ENCODE measurements at places on chromosomes 3 and 15.

GRCh38 chr15:99371180-99372103 lies 120.2 kb downstream of the LRRC28 start:
- DNase-seq = no peak

- no peak for DNase-seq
Observed at GRCh38 chr15:71627188-71627587, 183.2 kb upstream of the NR2E3 start.

- DNase-seq = no peak
Observed at GRCh38 chr3:166211451-166211850, 374.2 kb upstream of the BCHE start.

DNA sequence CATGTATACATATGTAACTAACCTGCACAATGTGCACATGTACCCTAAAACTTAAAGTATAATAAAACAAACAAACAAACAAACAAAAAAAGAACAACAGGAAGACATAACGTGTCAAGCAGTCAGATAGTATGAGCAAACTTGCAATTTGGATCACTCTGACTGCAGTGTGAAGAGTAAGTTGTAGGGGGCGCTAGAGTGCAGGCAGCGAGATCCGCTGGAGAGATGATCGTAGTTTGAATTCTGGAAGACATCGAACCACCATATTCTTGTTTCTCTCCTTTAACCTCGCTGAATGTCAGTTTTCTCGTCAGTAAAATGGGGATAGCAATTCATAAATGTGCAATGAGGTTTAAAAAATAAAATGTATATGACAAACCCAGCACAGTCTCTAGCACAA lies 165.2 kb upstream of the LMCD1 start:
- no peak for DNase-seq

DNA sequence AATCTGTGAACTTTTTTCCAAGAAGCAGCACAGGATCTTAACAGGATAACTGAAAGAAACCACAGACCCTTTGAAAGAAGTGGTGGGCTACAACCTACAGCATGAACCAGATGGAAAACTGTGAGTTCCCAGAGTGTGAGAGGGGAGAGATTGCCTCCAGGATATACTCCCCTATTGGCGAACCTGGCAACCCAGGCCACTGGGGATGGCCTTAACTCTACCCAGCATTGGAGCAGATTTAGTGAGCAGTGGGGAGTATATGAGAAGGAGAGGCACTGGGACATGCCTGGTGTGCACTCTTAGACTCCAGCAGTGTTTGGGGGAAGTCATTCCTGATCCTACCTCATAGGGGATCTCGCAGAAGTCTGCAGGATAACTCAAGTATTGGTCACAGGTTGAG lies 201.0 kb upstream of the TP63 start:
- DNase-seq = no peak

Data from stimulated activated CD4-positive, alpha-beta T cell treated with anti-CD3 and anti-CD28 coated beads, Interleukin-1b, Interleukin-23, amount 100 ng/mL, for 1 hour (primary cell).